ENCODE measurements at places on chromosomes 13 and 19. TPM values are rescaled to one million over a fixed set of nuclear protein-coding genes. Genes with fewer than 3 reads are reported as not detected.

ZNF681 gene
- total RNA-seq, result 2.7 TPM

CEACAM1 gene
- 12.4 TPM for total RNA-seq

ADM5 gene
- total RNA-seq, result 2.0 TPM

PSG1 gene
- not detected for total RNA-seq

KLK4 gene
- not detected for total RNA-seq

LILRA1 gene
- total RNA-seq, result 1.8 TPM

ZNF490 gene
- total RNA-seq, result 9.2 TPM

KLK6 gene
- not detected for total RNA-seq

FZR1 gene
- total RNA-seq, result 39.5 TPM

TEKTIP1 gene
- total RNA-seq, result 2.8 TPM

FFAR1 gene
- not detected for total RNA-seq

RCBTB1 gene
- total RNA-seq, result 25.4 TPM

DCT gene
- 0.06 TPM for total RNA-seq

NLRP4 gene
- total RNA-seq, result not detected

MISP gene
- 19.2 TPM for total RNA-seq

KLF1 gene
- total RNA-seq, result not detected

Data from left lung (tissue), 14 donors.